ENCODE measurements at places on chromosomes 16 and 17.
A peak's percentile ranks its signal among the peaks of the same experiment; 100 is the strongest.

- no peak for DNase-seq
Observed at GRCh38 chr16:85026703-85027102, 892 bp upstream of the KIAA0513 start.

DNA sequence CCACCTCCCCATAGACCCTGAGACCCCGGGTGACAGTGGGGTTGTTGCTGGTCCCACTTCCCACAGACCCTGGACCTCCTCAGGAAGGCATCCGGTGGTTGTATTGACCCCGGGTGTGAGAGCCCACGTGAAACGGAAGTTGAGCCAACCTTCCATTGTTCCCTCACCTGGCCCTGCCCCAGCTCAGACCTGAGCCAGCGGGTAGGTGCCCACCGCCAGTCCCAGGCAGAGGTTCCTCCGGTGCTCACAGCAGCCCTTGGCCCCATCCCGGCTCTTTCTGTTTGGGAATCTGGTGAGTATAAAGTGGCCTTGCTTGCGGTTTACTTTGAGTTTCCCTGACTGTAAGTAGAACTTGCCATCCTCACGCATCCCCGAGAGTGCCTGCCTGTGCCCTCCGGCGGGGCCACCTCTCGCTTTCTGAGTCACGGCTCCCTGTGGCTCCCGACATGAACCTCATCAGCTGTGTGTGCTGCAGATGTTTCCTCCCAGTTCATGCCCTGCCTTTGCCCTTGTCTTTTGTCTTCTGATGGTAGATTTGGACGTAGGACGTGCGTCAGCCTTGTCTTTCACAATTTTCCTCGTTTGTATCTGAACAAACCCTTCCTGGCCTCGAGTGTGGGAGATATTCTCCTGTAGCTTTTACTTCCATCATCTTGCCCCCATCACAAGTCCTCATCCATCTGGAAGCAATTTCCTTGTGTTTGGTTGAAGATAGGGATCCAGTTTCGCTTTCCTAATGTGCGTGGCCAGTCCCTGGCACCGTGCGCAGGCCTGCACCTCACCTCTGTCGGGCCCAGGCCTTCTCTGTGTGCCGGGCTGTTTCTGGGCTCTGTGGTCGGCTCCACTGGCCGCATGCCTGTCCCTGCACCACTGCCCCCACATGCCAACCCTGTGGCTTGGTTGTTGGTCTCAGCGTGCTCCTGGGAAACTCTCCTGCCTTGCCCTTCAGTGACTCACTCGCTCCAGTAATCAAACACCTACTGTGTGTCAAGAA is 76.0 kb downstream of the METRNL start:
- peak; percentile 92 for DNase-seq

GRCh38 chr17:43880420-43880991 is 26.8 kb downstream of the MPP2 start:
- no peak for DNase-seq

DNA sequence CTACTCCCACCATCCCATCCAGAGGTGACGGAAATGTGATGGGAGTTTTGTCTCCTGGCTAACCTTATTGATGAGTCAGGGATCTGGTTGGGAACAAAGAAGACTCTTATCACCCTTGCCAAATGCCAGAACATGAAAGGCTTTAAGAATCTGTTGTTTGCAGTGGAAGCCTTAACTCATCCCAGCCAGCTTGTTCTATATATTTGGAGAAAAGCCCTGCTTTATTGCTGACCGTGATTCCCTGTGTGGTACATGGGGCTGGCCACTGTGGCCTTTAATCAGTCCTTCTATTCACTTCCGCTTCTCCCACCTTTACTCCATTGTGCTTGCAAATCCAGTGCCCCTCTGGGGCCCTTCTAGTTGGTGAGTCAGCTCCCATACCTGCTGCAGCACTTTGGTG is 156.6 kb downstream of the PHKB start:
- no peak for DNase-seq

- DNase-seq = no peak
Observed at GRCh38 chr16:57592591-57593003, 35.8 kb upstream of the ADGRG1 start.

DNA sequence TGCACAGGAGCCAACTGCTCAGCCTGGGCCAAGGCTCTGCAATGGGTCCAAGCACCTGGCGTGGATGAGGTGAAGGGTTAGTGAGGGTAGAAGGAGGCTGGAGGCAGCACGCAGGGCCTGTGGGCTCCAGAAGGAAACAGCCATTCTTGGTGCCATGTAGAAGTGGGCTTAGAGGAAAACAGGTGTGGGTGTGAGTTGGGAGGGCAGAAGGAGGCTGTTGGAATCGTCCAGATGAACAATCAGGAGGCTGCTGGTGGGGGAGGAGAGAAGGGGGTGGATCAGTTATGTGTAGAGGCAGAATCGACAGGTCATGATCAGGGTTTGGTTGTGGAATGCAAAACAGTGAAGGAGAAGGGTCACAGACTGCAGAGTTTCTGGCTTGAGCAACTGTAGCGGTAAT is 51.7 kb upstream of the ALDH3A2 start:
- no peak for DNase-seq

DNA sequence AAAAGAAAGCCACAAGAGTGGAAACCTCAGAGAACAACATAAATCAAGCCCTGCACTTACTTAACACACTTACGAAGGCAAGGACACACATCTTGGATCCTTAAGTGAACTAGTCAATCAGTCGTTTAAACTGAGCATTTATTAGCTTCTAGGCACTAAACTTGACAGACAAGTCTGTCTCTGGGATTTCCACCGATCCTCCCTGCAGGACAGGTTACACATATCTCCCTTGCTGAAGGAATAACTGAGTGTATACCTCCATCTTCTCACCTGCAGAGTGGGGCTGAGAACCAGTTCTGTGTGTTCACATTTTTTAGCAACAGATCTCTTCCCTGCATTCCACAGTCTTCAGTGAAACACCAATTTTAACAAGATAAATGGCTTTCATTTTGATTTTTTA is 8.9 kb downstream of the GP2 start:
- no peak for DNase-seq

GRCh38 chr17:50625032-50625871 is 9.4 kb upstream of the ABCC3 start:
- DNase-seq = no peak

DNA sequence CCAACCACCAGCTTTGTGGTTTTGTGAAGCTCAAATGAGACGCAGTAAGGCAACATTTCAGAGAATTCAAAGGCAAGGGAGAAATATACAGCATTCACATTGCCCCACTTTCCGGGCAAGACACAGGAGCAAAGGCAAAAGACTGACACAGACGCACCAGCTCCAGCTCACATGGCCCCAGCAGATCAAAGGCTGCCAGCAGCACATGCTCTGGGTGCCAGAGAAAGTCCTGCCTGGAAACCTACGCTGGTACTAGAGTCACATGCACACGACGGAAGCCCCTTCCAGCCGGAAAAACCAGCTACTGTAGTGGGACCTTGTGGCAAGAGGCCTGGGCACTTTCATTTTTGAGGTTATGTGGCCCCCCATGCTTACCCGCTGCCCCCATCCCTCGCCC is 50.1 kb downstream of the GTF3C1 start:
- DNase-seq = no peak

DNA sequence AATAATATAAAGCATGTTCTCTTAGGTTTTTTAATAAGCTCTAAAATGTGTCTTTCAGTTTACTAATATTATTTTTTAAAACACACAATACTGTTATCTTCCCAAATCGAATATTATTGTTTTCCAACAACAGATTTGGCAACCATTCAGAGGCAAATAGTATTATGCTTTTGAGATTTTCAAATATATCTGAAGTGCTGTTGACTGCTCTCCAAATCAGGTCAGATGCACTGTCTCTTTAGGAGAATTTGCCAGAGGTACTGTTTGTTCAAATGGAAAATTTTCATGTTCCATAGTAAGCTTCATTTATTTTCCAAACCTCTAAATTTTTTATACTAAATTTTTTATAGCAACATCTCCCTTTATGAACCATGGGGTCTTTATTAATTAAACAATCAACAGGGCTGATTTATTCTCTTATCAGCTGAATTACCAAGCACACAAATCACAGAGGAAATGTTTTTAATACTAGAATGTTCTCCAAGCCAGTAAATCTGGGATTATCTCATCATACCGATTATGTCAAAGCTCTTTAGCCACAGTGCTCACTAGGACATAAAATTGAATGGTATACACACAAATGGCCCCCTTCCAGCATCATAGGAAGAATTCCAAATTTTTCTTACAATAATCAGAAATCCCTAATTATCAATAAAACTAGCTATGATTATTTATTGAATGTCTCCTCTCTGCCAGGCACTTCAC is 108.8 kb upstream of the HLF start:
- no peak for DNase-seq

GRCh38 chr17:47850692-47851573 is at the start of gene SP6:
Gene SP6 (minus strand): TSS chr17:47851163. CDS start chr17:47848429, 2,734 bp downstream.
- no peak for DNase-seq

DNA sequence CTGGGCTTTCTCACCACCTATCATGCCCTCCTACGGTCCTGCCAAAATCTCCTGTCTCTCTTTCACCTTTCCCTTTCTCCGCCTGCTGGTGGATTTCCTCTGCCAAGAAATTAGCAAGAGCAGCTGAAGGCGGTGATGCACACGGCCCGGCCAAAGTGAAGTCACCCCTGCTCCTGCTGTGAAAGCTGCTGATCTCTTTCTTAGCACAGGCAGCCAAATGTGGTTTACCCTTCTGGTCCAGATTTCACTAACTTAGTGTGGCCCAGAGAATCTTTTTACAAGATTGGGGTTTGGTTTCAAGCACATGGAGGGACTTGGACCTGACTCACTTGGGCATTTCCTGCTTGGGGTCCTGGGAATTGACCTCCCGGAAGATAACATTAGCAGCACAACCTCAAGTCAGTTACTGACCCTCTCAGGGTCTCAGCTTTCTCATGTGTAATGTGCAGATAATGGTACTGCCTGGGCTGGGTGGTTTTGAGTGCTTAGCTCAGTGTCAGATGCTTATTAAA is 155.7 kb downstream of the SOCS1 start:
- peak; percentile 81 for DNase-seq

GRCh38 chr17:2926019-2926650 is 129.9 kb downstream of the RAP1GAP2 start:
- DNase-seq = no peak

DNA sequence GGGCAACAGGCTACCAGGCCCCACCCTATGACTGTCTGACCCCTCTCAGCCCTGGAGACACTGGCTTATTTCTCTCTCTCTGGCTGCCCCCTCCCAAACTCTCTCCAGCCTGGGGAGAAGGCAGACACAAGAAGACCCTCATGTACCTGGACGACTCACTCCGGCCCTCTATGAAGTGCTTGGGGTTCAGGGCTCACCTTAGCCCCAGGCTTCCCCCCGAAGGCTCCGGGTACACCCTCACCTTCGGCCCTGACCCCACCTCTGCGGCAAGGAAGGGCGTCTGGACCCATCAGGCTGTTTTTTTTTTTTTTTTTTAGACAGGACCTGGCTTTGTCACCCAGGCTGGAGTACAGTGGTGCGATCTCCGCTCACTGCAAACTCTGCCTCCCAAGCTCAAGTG is 906 bp upstream of the CARMIL2 start:
- no peak for DNase-seq

- no peak for DNase-seq
Observed at GRCh38 chr16:35188288-35189155, 1729.1 kb downstream of the TP53TG3F start.

DNA sequence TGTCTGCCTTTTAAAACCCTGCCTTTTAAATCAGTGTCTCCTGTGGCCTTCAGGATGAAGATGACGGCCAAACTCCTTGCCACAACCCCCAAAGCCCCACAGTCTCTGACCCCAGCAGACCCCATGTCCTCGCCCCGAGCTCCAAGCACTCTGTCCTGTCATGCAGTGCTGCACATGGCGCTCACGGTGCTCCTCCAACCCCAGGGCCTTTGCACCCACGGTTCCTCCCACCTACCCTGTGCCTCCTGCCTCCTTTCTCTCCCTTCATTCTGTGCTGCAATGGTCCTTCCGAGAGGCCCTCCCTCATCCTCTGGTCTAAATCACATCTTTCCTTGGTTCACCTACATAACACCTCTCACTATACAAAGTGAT is 235.3 kb downstream of the KATNIP start:
- no peak for DNase-seq

GRCh38 chr17:83203472-83204221 is 124.2 kb downstream of the METRNL start:
- DNase-seq = no peak

Measured in kidney capillary endothelial cell (primary cell).